ENCODE measurements at places on chromosomes 12 and 14.
A peak's percentile ranks its signal among the peaks of the same experiment; 100 is the strongest.

- no peak for DNase-seq
Measured at GRCh38 chr12:34108405-34108803, 86.1 kb downstream of the ALG10 start.

DNA sequence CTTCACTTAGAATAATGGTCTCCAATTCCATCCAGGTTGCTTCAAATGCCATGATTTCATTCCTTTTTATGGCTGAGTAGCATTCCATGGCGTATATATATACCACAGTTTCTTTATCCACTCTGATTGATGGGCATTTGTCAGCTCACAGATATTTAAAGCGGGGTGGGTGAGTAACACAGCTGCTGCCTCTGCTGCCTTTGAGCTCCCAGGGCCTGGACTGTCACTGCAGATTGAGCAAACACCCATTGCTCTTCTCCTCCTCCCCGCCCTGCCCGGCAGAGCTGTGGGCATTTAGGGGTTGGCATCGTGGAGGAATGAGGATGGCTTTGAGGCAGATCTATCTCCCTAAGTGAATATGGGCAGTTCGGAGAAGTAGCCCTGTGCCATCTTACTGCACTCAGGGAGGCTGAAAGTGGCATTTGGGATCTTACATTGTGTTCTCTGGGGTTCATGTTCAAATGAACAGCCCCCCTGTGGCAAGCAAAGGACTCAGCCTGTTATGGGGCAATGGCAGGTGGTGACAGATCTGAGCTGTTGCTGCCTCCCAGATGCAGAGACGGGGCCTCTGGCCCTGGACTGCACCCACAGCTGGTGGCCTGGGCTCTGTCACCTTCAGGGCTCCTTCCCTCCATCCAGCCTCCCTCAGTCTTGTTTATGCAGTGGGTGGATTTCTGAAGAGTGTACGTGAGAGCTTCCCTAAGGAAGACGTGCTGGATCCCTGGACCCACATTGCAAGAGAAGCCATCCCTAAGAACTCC lies 4.9 kb downstream of the RFLNA start:
- DNase-seq, result no peak

DNA sequence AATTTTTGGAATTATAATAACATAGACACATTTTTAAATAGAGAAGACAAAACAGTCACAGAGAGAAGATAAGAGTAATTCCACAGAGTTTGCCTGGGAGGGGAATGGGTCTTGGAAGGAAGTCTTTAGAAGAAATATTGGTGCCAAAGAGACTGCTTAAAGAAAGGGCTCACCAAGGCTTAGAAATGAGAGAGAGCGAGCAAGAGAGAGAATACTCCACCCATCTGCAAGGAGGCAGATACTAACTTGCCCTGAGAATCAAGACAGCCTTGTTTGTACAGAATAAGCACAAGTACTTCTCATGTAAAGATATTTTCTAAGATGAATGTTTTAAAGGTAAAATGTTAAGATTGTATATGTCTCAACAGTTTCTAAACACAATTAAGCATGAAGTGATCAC lies 165.5 kb downstream of the SLC38A4 start:
- DNase-seq, result no peak

- no peak for DNase-seq
Measured at GRCh38 chr12:67047634-67048033, 221.5 kb upstream of the CAND1 start.

GRCh38 chr14:54221971-54222370 lies 174.8 kb upstream of the CDKN3 start:
- no peak for DNase-seq

GRCh38 chr14:100022772-100023451 lies 42.3 kb upstream of the EVL start:
- DNase-seq, result no peak

GRCh38 chr12:68416826-68417225 lies 84.7 kb upstream of the MDM1 start:
- DNase-seq, result no peak

- no peak for DNase-seq
Measured at GRCh38 chr14:49895480-49895879, 2.6 kb downstream of the ARF6 start.

- no peak for DNase-seq
Measured at GRCh38 chr12:5577741-5578140, 145.8 kb downstream of the NTF3 start.

DNA sequence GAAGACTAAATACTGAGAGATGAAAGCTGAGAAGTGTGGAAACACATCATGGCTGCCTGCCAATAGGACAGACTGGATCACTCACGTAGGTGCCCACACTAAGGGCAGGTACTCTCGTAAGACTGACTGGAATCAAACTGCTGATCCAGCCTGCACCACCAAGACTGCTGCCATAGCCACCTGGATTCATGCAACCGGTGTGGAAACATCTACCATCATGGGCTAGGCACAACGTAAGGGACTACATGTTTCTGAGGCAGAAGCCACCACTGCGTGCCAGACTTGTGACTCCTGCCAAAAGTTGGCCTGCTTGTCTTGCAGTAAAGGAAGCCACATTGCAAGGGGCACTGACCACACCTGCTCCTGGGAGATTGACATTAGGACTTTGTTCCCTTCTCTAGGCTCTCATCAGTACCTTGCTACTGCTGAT lies 3.8 kb downstream of the POMT2 start:
- DNase-seq, result peak; percentile 13

- DNase-seq, result no peak
Measured at GRCh38 chr12:82524641-82525040, 162.1 kb upstream of the TMTC2 start.

DNA sequence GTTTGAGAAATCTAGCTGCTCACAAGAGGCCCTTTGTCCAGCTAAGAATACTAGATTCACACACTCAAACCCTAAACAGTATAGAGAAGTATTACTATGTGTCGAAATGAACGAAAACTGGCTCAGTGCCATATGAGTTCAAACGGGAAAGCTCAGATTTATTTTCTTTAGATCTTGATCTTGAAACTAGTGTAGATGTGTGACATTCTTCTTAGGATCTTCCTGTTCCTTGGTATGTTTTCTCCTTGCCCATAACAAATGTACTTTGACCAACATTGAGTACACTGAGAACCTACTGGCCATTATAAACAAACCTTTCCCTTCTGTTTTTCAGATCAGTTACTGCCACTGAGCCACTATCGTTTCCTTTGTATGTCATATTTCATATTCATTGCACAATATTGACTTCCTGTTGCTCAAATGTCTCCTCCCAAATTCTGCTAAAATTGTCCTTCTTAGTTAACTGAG lies 21.3 kb downstream of the MYBPC1 start:
- no peak for DNase-seq

DNA sequence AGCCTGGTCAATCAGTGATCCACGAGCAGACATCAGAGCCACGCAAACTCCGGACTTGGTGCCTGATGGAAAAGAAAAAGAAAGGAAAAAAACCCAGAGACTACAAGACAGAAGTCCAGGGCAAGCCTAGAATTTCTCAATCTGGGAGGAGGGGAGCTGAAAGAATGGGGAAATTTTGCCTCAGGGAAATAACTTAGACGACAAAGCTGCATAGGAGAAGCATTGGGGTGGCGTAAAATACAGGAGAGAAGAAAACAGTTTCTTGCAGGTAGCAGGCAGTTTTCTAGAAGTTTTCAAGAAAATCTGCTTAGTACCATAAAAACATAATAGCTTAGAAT lies 2.6 kb upstream of the SLC11A2 start:
- no peak for DNase-seq

DNA sequence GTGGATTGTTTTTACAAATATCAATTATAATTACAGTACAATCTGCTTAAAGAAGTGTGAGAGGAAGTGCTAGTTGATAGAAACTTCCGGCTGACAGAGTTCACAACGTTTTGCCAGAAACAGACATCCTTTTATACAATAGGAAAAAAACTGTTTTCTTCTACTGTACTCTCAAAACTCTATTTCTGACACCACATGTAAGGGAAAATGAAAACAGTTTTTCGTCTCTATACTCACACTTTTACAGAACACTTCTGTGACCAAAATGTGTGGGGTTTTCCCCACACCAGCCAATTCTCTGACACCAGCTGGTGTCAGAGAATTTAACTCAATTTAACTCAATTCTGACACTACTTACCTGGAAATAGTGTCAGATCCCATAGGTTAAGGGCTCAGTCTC lies 24.2 kb upstream of the HIF1A start:
- DNase-seq, result peak; percentile 33

GRCh38 chr14:96978525-96979272 lies 181.5 kb downstream of the VRK1 start:
- no peak for DNase-seq

DNA sequence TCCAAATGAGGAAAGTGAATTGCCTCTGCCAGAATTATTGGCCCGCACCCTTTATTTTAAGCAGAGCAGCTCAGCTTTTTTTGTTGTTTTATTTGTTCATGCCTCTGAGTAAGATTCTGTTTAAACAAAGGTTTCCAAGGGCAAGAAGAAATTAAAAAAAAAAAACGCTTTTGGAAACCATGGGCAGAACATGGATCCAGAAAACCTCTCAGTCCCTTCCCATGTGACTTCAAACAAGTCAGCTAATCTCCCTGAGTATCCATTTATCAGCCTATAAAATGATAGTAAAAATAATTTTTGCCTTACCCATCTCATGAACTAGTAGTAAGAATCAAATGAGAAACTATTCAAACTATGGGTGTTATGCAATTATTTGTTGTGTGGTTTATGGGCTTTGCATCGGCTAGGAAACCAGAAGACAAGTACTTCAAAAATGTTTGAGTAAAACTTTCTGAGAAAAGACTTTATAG lies 27.6 kb downstream of the KITLG start:
- DNase-seq, result no peak

Measured in activated CD4-positive, alpha-beta memory T cell treated with anti-CD3 and anti-CD28 coated beads, Interleukin-2, amount 10 ng/mL, durations not matched to agents 7 days and 5 days (primary cell).